Activated CD4-positive, CD25-positive, alpha-beta regulatory T cell treated with anti-CD3 and anti-CD28 coated beads, Interleukin-2, amount 50 U/mL, for 16 hours (primary cell): ENCODE measurements at places on chromosomes 2 and 18.

GRCh38 chr18:45728336-45729010 is 4.5 kb downstream of the SLC14A1 start:
- no peak for DNase-seq

GRCh38 chr2:216023055-216023648 is 9.8 kb upstream of the MREG start:
- no peak for DNase-seq

DNA sequence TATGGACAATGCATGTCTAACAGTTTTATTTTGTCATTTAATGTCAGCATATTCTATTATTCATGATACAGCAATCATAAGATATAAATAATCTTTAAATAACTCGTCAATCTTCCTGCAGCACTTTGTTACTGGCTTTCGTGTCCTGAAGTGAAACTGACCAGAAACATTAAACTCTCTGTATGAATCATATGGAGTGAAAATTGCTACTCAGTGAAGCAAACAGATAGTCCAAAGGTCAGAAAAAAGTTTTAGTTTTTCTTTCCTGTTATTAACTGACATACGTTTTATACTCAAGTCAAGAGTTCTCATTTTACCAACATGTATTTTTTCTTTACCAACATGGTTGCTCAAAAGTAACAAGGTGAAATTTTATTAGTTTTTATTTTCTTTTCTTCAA is 106.8 kb upstream of the GALNT5 start:
- DNase-seq, result no peak

GRCh38 chr2:26184555-26185303 is 11.8 kb downstream of the GAREM2 start:
- peak; percentile 63 for DNase-seq

GRCh38 chr2:174397773-174398172 is 2.2 kb downstream of the SCRN3 start:
- DNase-seq, result no peak

GRCh38 chr18:316393-316792 is 48.5 kb upstream of the THOC1 start:
- DNase-seq, result no peak

DNA sequence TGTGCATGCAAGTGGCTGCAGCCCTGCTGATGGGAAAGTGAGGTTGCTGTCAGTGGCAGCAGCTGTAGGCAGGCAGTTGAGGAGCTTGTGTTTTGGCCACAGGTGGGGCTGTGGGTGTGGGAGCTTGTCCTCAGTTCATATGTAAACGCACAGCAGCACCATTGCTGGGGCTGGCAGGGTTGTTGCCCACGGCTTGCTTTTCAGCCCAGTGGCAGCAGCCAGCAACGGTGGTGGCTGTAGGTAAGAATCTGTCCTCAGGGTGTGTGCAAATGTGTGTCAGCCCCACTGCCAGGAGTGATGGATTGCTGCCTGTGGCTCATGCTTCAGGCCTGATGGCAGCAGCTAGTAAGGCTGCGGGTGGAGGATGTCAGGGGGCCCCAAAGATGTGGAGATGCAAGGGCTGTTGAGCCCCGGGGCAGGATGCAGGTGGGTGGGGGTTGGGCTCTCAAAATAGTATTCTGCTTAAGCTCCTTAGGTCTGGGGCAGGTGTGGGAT is 141.3 kb upstream of the THUMPD2 start:
- no peak for DNase-seq

DNA sequence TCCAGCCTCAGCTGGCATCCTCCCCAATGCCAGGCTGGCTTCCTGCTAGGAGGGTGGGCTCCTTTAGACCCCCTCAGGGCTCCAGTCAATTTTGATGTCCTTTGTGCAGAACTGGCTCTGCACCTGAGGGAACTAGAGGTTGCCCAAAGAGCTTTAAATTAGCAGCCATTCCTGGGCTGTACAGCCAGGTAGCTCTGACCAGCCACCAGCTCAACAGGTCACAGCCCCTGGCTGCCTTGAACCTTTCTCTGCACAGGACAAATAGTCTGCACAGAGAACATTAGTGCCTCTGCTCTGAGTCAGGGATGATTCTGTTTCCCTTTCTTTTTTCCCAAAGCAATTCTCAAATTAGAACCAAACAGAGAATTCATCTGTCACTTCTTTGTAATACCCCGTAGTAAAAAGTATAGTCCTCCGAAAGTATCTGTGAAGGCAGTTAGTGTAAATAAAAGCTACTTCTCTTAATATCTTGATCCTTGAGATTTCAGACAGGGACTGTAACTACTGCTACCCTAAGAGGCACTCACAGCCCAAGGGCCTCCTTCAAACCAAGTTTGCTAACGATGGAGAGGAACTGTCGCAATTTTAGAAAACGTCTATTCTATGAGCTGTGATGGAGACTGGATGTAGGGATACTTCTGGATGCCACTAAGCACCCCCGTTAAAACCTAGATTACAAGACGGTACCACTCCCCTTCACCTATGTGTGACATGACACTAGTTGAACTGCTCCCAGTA is 3.0 kb downstream of the TTC32 start:
- no peak for DNase-seq

DNA sequence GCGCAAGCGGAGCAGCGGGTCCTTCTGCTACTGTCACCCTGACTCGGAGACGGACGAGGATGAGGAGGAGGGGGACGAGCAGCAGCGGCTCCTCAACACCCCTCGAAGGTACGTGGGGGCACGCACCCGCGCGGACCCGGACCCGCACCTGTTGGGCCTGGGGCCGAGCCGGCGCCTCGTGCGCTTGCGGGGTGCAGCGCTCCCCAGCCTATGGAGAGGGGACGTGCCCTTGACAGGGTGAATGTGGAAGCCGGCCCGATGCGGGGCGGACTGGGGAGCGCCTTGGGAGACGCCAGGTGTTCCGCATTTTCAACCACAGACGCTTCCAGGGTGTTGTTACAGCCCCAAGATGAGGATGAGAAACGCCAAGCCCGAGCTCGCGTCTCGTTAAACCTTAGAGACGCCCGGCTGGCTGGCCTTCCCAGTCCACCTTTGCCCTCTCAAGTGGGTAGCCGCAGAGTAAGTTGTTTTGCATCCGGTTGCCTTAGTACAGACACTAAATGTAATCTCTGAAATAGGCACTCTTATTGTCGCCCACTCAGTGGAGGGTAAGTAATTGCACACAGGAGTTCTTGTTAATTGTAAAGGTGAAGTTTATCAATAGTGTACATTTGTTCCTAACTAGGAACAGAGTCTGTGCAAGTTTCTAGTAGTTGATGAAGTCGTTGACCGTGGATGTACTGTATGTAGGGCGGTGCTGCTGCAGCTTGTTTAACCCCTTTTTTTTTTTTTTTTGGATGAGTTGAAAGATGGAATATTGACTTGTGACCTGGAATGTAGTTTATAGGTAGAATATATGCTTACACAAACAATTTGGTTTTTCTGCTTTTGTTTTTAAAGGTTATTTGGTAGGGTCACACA is 815 bp downstream of the GMCL1 start:
- DNase-seq, result peak; percentile 4
